Stimulated activated CD8-positive, alpha-beta memory T cell treated with anti-CD3 and anti-CD28 coated beads, Interleukin-12 subunit alpha, Interleukin-12 subunit beta, amount 100 ng/mL, for 4 hours (primary cell): ENCODE measurements at places on chromosomes 7 and 10.

DNA sequence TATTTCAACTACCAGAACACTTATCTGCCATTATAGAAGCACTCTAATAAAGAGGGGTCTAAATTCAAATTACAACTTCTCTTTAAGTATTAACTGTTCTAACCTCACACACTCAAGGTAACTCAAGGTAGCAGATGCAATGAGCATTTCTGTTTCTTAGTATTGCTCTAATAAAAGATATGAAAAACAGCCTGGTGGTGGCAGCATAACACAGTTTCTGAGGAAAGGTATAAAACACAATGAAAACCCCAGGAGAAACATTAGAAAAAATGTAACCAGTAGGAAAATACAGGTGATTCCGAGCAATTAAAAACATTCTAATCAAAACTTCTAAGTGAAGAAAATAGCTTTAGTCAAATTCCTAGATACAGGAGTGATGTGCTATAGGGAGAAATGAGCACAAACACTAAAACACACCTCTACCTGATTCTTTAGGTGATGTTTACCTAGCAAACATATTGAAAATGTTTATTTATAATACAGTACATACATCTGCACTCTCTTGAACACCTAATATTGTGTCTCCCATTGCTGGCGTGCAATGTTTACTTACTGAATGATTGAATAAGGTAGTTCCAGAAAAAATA lies 3.5 kb downstream of the MKRN1 start:
- DNase-seq = no peak

GRCh38 chr7:65980478-65981250 lies 1.3 kb downstream of the GUSB start:
- DNase-seq = peak; percentile 22

- DNase-seq = no peak
Measured at GRCh38 chr10:17009212-17009700, 120.4 kb downstream of the CUBN start.

DNA sequence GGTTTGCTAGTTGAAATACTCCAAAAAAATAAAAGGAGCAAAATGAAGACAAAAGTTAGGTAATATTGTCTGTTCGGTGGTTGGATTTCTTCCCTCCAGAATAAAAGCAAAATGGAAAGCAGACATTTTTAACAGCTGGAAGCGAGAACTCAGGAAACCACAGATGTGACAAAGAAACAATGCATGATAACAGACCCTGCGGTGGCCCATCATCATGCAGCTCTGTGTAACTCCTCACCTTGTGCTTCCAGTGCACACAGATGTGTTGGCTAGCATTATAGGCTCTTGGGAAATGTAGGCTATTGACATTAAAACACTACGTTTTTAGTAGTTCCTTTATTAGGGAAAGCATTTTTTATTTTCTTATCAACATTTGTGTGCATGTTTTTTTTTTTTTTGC lies 53.9 kb upstream of the ARL4A start:
- DNase-seq = no peak

GRCh38 chr7:79620291-79620690 lies 166.8 kb upstream of the MAGI2 start:
- DNase-seq = no peak

DNA sequence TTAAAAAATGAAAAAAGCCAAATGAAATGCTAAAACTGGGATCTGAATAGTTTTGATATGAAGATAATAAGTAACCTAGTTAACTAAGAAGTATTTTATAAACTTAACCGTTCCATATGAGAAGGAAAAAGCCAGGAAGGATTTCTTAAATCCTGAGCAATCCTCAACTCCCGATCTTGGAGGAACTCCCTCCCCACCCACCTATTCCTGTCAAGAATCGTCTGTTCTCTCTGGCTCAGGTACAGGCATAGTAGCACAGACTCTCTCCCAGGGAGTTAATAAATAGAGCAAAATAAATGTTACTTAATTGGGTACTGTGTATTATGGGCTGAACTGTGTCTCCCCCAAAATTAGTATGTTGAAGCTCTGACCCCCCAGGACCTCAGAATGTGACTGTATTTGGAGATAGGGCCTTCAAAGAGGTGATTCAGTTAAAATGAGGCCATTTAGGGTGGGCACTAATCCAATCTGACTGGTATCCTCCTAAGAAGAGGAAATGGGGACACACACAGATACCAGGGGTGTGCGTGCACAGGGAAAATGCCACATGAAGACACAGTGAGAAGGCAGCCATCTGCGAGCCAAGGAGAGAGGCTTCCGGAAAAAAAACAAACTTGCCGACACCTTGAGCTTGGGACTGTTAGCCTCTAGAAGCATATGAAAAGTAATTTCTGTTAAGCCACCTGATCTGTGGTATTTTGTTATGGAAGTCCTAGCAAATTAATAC lies 28.7 kb downstream of the PUS7 start:
- DNase-seq = no peak

GRCh38 chr10:113856563-113856962 lies 2.1 kb downstream of the NHLRC2 start:
- no peak for DNase-seq

DNA sequence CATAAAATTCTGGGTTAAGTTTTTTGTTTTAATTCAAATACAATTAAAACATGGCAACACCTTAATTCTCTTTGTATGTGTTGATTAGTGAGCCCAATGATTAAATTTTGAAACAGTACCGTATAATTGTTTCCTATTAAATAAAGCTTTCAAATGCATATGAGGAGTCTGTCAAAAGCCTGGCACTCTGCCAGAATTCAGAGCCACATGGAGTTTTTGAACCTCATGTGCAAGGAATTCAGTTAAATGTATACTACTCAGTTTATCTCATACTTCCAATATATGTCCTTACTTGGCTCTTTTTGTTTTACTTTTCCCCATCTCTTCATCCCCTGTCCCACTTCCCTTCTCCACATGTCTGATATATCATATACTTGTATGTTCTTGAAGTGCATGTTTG lies 165.6 kb upstream of the FAM3C start:
- DNase-seq = no peak

DNA sequence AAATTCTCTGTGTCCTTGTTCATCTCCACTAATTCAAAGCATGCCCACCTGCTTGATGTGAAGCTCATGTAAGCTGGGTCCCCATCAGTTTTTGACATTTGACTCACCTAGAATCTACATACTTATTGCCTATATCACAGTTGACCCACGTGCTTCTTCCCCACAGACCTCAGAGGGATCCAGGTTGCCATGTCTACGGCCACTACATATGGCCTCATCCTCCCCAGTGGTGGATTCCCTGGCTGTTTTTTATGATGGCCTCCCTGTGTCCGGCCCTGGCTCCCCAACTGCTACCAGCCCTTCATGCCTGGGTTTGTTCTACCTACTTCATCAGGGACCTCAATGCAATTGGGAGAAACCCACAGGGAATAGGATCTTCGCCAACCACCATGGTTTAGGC lies 187.4 kb upstream of the GDF10 start:
- no peak for DNase-seq

DNA sequence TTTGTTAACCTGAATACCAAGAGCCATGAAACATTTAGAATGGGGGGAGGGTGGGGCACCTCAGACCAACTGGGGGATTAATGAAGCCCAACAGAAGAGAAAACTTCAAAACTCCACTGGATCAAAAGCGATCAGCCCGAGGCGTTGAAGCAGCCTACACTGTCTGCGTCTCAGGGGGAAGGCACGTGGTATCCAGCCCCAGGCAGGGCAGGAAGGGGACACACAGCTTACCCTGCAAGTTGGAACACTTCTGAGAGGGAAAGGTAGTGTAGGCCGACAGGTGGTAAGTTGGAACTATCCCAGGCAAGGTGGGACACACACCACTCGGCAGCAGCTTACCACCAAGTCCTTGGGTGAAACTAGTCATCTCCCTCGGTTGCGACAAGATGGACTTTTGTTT lies 102.9 kb downstream of the TAX1BP1 start:
- DNase-seq = no peak

DNA sequence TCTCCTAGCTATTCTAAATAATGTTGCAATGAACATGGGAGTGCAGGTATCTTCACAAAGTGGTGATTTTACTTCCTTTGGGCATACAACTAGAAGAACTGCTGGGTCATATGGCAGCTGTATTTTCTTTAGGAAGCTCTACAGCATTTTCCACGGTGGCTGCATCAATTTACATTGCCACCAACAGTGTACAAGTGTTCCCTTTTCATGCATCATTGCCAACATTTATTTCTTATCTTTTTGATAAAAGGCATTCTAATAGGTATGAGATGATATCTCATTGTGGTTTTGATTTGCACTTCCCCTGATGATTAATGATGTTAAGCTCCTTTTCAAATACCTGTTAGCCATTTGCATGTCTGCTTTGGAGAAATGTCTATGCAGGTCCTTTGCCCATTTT lies 52.6 kb downstream of the NT5C2 start:
- DNase-seq = no peak

GRCh38 chr7:207418-208129 lies 15.2 kb downstream of the FAM20C start:
- DNase-seq = no peak

- no peak for DNase-seq
Measured at GRCh38 chr10:43749940-43750552, 101.4 kb upstream of the ZNF32 start.

DNA sequence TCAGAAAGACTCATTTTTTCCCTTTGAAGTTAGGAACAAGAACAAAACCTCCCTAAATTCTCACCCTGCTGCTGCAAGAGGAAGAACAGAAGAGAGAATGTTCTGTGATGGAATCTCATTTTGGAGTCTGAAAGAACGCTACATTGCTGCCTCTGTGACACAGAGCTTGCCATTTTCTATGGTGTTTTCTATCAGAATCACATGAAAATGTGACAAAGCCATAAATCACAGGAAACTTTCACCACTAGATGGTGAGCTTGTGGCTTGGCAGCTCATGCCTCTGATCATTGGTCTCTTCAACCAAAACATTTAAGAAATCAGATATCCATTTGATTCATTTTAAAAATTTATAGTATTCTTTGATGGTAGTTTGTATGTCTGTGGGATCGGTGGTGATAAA lies 82.9 kb downstream of the CADPS2 start:
- no peak for DNase-seq

- DNase-seq = no peak
Measured at GRCh38 chr10:6148908-6149307, 53.8 kb upstream of the PFKFB3 start.

DNA sequence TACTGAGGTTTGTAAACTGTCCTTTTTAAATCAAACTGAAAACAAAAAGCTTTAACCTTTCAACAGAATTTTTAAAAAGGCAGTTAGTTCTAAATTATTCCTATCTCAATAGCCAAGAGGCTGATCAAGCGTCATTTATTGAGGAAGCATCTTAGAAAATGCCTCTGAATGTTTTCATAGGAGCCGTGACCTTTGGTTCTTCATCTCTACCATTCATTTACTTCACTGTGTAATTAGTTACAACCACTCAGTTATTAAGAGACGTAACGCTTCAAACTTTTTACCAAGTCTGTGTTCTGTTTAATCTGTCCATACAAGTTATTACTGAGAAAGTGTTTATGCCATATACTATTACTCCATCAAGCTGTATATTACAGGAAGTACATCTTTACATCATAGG lies 107.4 kb upstream of the KMT2E start:
- no peak for DNase-seq

- DNase-seq = no peak
Measured at GRCh38 chr10:104416851-104417250, 63.2 kb downstream of the CFAP58 start.

GRCh38 chr7:33775790-33776189 lies 129.5 kb upstream of the BMPER start:
- DNase-seq = no peak

- no peak for DNase-seq
Measured at GRCh38 chr7:874031-874749, 2.2 kb upstream of the GET4 start.

GRCh38 chr7:115911465-115911864 lies 119.1 kb downstream of the TFEC start:
- DNase-seq = no peak

DNA sequence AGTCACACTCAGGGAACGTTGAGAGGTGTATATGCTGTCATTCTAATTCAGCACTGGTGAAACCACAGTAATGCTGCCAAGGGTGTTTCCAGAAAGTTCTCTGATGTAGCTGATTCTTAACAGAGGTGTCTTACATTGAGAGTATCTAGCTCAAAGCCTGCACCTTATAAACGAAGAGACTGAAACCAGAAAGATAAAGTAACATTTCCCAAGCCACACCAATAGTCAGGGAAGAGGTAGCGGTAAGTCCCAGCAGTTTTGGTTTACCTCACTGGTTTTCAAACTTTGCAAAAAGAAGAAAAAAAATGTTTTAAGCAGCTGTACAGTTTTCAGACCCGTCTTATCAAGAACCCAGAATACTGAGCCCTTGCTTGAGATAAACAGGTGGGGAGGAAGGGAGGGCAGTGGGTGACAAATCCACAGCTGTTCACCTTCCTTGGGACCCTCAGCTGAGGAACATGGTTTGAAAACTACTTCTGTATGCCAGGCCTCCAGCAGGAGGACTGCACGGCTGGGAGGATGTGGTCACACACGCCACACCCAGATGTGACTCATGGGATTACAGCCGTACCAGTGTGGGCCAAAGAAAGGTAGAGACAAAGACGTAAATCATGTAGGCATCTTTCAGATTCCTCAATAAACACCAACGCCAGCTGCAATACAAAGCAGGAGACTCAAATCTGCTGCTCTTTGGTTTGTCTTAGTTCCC lies 63.9 kb upstream of the GSDME start:
- DNase-seq = peak; percentile 60

- no peak for DNase-seq
Measured at GRCh38 chr10:29881336-29881771, 178.0 kb downstream of the JCAD start.

DNA sequence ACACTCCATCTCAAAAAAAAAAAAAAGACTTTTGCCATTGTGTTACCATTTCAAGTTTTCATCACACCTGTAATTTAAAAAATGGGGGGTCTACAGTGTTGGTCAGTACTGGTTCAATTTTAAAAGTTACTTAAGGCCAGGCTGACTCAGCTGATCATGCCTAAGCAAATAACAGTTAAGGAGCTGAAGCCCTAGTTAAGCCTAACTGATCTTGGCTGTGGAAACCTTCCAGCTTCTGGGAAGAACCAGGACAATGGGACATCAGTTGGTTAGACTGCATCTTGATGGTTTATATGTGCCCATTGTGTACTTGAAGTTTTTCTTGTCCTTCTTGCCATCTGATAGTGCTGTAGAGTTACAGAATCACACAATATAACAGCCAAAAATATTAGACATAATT lies 26.7 kb downstream of the VCL start:
- DNase-seq = no peak

DNA sequence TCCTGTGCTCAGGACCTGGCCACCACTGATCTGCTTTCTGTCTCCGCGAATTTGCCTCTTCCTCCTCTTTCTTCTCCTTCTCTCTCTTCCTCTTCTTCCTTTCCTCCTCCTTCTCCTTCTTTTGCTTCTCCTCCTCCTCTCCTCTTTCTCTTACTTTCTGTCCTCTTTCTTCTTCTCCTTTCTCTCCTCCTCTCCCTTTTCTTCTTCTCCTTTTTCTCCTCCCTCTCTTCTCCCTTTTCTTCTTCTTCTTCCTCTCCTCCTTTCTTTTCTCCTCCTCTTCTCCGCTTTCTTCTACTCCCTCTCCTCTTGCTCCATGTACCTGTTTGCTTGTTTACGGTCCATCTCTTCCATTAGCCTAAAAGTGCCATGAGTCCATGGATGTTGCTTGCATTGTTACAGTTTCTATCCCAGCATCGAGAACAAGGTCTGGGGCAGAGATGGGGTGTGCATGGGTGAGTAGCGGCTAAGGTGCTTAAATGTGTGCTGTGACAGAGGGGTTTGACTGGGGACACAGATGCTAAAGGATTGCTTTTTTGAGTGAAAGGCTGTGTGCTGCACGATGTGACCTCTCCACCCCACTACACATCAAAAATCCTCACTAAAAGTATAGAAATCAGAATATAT lies 7.7 kb downstream of the SH2D4B start:
- DNase-seq = no peak
